ENCODE measurements at places on chromosomes 13 and 19.
A peak's percentile ranks its signal among the peaks of the same experiment; 100 is the strongest.

DNA sequence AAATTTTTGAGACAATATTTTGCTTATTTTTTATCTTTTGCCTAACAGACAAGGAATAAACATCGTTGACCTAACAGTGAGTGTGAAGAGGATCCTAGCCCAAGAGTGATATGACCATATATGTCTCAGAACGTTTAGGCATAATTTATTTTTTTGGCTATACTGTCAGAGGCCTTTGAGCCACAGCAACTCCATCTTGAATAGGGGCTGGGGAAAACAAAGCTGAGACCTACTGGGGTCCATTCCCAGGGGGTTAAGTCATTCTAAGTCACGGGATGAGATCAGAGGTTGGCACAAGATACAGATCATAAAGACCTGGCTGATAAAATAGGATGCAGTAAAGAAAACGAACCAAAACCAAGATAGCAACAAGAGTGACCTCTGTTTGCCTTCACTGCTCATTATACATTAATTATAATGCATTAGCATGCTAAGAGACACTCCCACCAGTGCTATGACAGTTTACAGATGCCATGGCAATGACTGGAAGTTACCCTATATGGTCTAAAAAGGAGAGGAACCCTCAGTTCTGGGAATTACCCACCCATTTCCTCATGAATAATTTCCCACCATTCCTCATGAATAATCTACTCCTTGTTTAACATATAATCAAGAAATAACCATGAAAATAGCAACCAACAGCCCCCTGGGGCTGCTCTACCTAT is 510.9 kb upstream of the PCDH9 start:
- DNase-seq: no peak

GRCh38 chr13:84630476-84630875 is 748.2 kb upstream of the SLITRK1 start:
- DNase-seq: no peak

GRCh38 chr13:51734786-51735185 is 69.2 kb downstream of the DHRS12 start:
- DNase-seq: no peak

- peak; percentile 43 for DNase-seq
Measured at GRCh38 chr13:43764349-43764748, 22.4 kb downstream of the ENOX1 start.

GRCh38 chr19:34405892-34406660 is 1.9 kb downstream of the PDCD2L start:
- no peak for DNase-seq

DNA sequence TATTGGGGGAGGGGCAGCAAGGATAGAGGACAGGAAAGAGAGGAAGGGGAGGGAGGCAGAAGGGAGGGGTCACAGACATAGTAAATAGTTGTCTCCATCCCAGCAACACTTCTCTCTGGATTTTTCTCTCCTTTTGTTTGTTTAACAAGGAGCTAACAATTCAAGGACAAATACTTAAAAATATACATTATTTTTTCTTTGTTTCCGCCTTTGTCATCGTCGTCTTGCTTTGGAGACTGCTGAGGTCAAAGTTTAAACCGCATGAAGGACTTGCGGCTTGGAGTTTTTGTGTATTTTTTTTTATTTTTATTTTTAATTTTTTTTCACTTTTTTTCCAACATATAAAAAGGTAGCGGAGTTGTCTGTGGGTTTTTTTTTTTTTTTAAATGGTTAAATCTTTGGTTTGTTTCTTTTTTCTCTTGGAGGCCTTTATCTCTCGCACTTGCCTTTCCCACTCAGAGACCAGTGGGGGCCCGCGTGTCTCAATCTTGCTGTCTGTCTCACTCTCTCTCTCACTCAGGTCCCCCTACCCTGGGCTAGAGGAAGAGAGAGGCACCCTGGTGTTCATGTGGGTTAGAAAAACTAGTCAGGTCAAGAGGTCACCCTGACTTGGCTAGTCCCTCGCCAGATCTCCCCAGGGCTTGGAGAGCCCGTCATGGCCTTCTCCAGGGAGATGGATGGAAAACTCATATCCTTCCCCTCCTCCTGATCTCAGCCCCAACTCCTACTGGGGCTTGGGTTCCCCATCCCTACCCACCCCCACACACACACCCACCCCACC is 11.0 kb downstream of the ZNF574 start:
- no peak for DNase-seq

DNA sequence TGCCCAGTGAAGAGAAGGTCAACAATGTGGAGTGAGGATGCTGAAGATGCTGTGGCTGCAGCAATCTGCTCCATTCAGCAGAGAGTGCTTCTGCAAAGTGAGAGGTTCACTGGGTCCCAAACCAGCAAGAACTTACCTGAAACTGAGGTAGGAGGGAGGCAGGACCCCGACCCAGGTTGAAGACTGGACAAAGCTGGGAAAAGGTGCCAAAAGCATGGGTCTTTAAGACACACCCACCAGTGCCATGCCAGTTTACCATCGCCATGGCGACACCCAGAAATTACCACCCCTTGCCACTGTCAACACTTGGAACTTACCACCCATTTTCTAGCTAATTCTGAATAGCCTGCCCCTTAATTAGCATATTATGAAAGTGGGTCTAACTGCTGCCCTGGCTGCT is 70.7 kb downstream of the RGCC start:
- no peak for DNase-seq

DNA sequence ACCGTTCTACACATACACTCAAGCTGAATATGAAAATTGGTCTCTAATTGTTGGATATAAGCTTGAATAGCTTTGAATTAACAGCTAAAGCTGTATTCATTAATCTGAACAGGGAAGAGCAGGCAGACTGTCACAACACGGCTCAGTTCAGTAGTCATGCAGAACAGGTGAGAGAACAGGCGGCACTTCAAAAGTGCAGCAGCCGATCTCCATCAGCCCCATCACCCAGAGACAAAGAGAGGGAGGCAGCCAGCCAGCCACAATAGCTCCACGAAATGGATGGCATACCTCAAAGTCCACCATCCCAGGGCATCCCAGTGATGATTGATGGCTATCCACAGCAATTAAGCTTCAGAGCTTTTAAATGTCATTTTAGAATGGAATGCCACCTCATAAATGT is 419.2 kb downstream of the OLFM4 start:
- no peak for DNase-seq

- DNase-seq: no peak
Measured at GRCh38 chr19:42080764-42081375, 4.9 kb downstream of the ZNF574 start.

DNA sequence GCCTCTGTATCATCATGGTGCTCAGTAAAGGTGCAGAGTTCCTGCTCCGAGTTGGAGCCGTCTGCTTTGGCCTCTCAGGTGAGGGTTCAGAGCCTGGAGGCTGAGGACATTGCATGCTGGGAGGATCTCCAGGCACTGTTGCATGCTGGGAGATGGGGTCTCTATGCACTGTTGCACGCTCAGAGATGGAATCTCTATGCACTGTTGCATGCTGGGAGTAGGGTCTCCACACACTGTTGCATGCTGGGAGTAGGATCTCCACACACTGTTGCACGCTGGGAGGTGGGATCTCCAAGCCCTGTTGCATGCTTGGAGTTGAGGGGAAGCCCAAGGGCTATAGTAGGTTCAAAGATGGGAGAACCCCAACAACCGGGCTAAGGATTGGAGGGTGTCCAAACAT is 8.3 kb downstream of the CACNG6 start:
- DNase-seq: no peak

DNA sequence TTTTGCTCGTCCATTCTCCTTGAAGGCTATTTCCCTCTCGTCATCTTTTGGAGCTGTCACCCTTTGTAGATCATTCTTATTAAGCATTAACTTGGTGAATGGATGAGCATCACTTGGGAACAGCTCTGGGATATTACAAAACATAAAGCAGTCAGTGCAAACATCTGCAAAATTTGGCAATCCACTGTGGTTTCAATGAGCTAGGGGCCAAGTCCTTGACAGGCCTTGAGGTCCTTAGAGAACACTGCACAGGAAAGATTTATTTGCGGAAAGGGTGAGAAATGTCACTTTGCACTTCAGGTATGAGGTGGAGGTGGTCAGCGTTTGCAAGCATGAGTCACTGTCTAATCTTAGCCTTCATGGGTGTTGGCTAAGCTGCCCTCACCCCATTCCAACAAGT is 239.7 kb upstream of the MAB21L1 start:
- no peak for DNase-seq

DNA sequence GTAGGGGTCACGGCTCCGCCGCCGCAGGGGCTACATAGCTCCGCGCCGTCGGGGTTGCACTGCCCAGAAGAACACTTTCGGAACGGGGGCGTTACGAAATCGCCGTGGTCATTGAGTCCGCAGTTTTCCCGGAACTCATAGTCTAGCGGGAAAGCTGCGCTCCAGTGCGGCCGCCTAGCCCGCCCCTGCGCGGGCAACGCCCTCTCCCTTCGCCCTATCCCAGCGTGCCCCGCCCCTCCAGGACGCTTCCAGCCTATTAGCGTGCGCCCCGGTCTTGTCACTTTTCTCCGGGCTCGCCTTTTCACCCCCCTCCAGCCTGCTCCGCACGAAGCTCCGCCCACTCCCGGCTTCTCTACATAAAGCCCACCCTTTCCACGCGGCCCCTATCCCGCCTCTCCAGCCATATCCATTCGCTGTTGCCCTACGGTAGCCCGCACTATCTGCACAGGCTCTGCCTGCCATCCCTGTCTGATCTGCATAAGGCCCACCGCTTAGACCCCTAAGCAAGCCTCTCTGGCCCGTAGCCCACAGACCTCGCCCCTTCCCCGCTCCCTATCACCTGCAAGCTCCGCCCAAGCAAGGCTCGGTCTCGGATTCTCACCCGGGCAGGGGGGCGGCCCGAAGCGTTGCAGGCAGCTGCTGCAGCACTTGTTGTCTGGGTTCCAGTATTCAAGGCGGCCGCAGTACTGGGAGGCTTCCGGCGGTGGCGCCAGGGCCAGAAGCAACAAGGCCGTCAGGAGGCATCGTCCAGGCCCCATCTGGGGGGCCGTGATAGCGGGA is 1.6 kb downstream of the IGFLR1 start:
- peak; percentile 98 for DNase-seq

- DNase-seq: peak; percentile 35
Measured at GRCh38 chr13:113034451-113035212, 65.6 kb downstream of the MCF2L start.

- DNase-seq: no peak
Measured at GRCh38 chr13:100796463-100796862, 121.9 kb upstream of the TMTC4 start.

GRCh38 chr13:37109051-37109678 is 3.7 kb upstream of the CSNK1A1L start:
- peak; percentile 17 for DNase-seq

DNA sequence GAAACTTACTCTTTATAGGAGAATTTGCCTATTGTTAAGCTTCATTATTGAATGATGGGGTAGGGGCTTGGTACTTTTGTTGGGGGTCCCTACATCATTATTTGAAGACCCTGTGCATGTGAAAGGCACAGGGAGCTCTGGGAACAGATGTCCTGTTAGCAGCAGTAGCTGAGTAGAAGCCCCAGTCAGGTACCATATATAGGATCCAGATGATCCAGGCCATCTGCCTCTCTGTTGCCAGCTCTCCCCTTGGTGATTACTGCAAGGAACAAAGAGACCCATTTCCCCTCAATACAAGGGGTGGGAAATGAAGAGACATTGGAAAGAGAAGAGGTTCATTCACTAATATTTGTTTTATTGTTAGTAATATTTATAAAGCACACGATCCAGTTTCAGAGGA is 4.4 kb upstream of the MTMR6 start:
- no peak for DNase-seq

DNA sequence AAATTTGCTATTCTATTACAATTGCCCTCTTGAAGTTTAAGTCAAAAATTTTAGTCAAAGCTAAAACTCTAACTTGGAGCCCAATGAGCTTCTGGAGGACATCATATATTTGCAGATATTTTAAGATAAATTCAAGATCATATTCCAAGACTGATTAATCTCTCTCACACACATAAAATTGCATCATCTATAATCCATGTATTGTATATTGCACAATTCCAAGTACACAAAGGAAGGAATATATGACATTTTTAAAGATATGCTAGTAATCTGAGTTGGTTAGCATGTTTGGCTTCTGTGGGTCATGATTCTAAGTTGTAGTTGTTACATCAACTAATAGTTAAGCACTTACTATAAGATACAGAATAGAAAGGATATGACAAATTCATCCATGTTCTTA is 53.3 kb downstream of the KCNRG start:
- no peak for DNase-seq

- DNase-seq: no peak
Measured at GRCh38 chr19:49551531-49551930, 23.7 kb downstream of the RCN3 start.

- DNase-seq: no peak
Measured at GRCh38 chr13:48493066-48493765, 39.7 kb downstream of the RCBTB2 start.

DNA sequence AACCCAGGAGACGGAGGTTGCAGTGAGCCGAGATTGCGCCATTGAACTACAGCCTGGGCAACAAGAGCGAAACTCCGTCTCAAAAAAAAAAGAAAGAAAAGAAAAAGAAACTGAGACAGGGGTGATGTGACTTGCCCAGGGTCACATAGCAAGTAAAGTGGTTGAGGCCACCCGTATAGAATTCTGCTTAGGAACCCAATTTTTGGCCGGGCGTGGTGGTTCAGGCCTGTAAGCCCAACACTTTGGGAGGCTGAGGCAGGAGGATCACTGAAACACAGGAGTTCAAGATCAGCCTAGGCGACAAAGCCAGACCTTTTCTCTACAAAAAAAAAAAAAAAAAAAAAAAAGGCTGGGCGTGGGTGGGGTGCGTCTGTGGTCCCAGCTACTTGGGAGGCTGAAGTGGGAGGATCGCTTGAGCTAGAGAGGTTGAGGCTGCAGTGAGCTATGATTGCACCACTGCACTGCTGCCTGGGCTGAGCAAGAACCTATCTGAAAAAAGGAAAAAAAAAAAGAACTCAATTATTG is 1.3 kb downstream of the SNRPA start:
- DNase-seq: no peak

GRCh38 chr13:34667286-34668218 is 274.5 kb upstream of the NBEA start:
- peak; percentile 38 for DNase-seq

DNA sequence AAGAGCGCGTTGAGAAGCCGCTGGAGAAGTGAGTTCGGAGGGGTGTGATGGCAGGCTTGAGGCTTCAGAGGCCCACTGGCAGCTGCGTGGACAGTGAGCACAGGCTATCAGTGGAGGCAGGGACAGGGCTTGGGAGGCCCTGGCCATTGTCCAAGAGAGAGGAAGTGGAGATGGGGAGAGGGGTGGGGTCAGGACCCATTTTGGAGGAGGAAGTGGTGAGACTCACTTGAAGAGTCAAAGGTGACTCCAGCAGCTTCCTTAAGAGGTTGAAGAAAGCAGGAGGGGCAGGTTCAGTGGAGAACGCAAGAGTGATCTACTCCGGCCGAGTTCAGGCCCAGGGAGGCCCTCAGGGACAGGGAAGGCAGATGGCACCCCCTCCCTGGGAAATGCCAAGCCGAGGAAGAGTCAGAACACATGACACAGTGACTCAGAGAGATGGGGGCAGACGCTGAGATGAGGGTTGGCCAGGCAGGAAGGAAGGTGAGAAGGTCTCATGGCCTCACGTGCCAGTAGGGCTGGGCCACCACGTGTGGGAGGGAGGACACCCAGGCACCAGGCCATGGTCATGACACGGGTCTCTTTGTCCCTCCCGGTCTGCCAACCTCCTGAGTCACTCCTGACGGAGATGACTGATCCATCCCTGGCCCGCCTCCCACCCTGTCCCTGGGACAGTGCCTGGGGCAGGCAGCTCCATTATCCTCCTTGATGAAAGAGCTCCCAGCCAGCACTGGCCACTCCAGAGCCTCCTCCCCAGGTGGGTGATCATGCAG is 10.1 kb upstream of the CD22 start:
- DNase-seq: no peak

All from SK-N-DZ (cell line).